ENCODE measurements at places on chromosomes 16 and 17.

DNA sequence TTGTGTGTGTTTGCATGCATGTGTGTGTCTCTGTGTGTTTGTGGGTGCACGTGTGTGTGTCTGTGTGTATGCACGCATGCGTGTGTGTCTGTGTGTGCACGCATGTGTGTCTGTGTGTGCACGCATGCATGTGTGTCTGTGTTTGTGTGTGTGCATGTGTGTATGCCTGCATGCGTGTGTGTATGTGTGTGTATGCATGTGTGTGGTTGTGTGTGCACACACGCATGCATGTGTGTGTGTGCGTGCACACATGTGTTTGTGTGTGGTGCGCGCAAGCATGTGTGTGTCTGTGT, 239.9 kb upstream of the TNRC6C start:
- DNase-seq, result peak; percentile 8

GRCh38 chr17:74687886-74688285, 24.8 kb downstream of the CD300LF start:
- no peak for DNase-seq

DNA sequence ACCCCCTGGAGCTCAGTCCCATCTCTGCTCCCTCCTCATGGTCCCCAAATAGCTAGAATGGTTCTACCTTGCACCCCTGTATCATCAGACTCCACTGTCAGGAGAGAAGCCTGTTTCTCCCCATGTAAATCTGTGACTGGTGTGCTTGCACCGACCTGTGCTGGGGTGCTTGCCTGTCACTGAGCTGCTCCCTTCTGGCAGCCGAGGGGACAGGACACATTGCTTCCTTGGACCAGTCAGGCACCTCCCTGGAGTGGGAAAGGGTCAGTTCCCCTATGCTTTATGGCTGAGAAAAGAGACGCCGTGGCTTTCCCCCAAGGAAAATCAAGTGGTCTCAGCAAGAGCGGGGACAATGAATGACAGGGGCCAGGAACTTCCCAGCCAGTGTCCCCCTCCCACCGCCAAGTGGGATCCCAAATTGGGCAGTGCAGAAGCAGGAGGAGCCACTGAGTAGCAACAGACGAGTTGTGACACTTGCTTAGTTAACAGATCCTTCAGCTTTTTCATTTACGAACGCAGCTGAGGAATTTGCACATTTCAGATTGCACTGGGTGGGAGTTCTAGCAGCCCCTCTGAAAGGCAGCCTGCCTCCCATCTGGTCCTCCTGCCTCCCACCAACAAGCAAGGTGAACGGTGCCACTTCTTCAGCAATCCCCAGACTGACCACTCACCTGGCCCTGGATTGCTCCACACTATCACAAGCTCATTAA, 156.4 kb downstream of the KATNIP start:
- DNase-seq, result peak; percentile 39

GRCh38 chr17:81958633-81959342, 2.2 kb downstream of the NOTUM start:
- DNase-seq, result peak; percentile 54

- DNase-seq, result peak; percentile 59
Observed at GRCh38 chr16:25109643-25110042, 1.9 kb upstream of the LCMT1 start.

DNA sequence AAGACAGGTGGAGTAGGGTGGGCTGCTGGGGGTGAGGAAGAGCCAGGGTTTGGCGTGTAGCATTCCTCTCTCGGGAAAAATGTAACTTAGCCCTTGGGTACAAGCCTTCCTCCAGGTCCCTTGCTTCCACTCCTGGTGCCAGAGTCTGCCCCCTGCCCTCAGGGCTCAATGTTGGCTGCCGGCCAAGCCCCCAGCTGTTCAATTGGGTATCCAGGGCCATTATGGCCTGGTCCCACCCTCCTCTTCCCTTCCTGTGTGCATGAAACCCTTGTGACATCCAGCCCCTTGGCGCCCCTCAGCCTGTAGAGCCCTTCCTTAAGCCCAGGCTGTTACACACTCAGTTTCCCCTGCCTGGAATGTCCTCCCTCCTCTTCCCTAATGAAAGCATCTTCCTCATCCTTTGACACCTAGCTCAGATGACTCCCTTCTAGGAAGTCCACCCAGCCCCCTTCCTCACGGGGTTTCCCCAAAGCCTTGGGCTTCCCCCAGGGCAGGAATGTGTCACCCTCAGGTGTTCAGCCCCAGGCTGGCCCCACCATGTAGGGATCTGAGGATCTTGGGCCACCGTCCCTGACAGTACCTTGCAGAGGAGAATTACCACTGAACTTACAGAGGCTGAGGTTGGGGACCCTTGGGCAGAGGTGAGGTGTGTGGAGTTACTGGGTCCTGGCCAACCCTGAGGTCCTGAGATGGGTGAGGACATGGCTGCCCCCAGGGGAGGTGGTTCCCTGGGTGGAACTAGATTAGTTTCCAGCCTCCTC, 30.0 kb downstream of the B9D1 start:
- DNase-seq, result peak; percentile 55

- peak; percentile 51 for DNase-seq
Observed at GRCh38 chr16:89981414-89981813, 32.9 kb downstream of the DEF8 start.

DNA sequence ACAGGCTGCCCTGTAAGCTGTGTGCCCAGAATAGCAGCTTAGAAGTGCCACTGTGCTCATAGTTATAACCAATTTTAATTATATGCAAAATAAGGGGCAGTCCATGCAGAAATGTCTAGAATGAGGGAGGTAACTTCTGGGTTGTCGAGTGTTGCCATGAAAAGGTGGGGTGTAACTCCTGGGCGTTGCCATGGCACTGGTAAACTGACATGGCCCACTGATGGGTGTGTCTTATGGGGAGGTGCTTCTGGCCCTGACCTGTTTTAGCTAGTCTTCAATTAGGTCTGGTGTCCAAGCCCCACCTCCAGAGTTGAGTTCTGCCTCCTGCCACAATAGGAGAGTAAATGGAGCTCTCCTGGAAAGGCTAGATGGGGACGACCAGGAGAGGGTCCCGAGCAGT, 120.6 kb downstream of the SALL1 start:
- no peak for DNase-seq

DNA sequence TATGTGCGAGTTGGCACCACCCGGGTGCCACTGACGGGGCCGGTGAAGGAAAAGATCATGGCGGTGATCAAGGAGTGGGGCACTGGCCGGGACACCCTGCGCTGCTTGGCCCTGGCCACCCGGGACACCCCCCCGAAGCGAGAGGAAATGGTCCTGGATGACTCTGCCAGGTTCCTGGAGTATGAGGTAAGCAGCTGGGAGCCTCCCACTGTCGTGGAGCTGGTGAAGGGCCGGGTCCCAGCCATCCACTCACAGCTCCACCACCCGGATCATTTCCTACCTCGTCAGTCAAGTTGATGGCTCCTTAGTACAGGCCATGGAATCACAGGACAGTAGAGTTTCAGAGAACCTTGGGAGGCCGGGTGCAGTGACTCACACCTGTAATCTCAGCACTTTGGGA, 20.0 kb downstream of the ATP2A1 start:
- peak; percentile 87 for DNase-seq

- no peak for DNase-seq
Observed at GRCh38 chr16:58418026-58418425, 25.8 kb downstream of the GINS3 start.

- DNase-seq, result no peak
Observed at GRCh38 chr17:64115822-64116534, 14.0 kb downstream of the ERN1 start.

DNA sequence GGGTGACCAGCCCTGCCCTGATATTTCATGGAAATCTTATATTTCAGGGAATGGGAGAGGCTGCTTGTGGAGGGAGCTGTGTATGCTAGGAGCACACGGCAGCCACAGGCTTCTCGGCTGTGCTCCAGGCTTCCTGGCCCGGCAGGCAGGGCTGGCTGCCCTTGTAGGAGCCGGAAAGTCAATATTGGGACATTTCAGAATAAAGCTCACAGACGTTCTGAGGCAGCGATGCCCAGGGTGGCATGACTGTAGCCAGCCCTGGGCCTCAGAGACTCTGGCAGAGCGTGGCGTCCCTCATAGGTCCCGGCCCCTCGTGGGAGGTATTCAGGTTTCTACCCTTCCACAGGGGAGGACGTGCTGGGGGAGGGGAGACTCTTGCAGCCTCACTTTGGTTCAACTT, 65.7 kb downstream of the BANP start:
- DNase-seq, result no peak

- DNase-seq, result no peak
Observed at GRCh38 chr17:81429821-81430551, 34.7 kb downstream of the BAHCC1 start.

- DNase-seq, result no peak
Observed at GRCh38 chr17:71446645-71447437, 674.0 kb upstream of the SOX9 start.

DNA sequence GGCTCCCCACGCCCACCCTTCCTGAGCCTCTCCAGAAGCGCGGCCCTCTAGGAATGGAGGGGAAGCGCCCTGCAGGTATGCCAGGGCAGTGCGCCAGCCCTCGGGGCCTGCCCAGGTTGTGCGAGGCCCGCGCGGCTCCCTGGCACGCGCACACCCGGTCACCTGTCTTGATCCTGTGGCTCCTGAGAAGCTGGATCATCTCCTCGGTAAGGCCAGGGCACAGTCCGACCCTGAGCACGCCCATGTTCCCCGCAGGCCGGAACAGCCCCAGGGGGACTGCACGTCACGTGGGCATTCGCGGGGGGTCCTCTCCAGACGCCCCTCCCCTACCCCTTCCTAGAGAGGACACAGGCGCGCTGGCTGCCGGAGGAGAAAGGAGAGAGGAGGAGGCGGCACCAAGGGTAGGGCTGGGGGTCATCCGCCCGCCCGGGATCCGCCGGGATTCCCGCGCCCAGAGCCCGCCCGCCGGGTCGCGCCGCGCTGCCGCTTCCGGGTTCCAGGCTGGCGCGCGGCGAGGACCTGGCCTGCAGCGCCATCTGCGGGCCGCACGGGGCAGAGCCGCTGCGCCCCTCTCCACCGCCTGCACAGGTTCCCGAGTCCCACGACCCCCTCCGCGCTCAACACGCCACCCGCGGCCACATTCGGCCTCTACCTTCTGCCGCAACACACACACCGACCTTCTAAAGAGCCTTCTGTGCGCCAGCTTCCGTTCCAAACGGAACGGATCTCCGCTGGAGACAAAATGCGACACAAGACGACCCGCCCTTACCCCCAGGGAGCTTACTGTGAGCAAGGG, at the start of gene RAD51D:
TSS of gene RAD51D (minus strand) at position 491 of the 796 bp plus-strand sequence. CDS start at position 244, 247 bp downstream.
- peak; percentile 95 for DNase-seq

- DNase-seq, result no peak
Observed at GRCh38 chr16:71687861-71688260, 36.6 kb downstream of the PHLPP2 start.

DNA sequence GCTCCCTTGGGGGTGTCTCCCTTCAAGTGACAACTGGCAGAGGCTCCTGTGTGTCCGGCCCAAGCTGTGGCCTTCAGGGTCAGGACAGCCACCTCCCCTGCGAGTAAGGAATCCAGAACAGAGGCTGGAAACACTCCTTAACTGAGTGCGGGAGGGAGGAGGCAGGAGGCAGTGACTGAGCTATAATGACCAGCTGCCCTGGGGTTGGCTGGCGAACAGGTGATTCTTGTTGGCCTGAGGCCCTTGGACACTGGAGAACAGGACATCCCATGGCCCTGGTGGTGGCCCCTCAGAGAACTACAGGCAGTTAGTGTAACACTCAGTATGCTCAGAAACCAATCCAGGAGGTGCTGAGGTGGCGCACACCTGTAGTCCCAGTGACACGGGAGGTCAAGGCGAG, 9.4 kb upstream of the SNAI3 start:
- no peak for DNase-seq

DNA sequence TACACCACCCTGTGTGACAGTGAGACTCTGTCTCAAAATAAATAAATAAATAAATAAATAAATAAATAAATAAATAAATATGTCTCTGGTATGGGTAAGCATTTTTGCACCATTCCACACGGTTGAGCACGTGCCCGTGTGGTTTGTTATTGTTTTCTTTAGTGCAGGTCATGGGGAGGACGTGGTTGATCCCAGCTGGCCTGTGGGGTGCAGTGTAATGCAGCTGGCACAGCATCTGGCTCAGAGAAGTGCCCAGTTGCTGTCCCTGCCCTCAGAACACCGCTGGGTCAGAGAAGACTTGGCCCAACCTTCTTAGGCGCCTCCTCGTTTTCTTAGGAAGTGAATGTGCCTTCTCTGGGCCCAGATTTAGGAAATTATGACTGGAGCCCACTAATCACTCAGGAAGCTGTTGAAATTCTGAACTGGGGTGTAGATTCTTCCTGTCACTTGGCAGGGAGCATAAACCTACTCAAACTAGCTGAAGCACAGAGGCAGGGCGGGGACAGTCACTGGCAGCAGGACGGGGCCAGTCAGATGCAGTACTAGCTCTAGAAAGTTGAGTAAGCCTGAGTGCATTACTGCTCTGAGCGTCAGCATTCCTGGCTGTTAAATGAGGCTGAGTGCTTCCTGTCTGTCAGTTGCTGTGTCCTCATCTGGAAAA, 85.9 kb downstream of the SNX29 start:
- DNase-seq, result peak; percentile 79

DNA sequence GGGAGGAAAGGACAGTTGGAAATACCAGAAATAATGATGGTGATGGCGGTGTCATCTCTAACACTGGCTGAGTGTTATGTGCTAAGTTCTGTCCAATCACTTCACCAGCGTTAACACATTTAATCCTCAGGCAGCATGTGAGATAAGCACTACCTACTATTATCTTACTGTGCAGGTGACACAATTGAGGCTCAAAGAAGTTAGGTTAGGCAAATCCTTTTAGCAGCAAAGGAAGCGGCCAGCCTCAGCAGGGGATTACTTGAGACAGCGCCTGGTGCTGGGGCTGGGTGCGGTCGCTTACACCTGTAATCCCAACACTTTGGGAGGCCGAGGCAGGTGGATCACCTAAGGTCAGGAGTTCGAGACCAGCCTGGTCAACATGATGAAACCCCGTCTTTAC, 18.7 kb upstream of the DHX8 start:
- no peak for DNase-seq

DNA sequence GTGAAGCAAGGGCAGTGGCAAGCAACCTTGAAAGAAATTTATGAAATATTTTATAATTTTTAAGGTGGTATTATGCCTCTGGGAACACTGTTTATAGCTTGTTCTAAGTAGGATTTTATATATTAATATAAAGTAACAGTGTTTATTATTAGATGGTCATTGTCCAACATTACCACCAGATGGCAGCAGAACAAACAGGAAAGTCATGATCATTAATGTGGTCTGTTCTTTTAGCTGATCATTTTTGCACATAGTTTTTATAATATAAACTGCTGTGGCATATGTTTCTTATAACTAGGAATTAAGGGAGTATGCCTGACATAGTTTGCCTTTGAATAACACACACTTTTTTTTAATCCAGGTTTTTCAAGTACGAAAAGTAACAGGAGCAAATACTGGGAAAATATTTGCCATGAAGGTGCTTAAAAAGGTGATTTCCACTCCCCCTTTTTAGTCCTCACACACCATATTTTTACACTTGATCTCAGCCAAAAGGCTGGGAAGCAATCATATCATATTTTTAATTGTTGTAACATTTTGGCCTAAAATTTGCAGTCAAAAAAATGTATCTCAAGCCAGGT, 21.4 kb downstream of the RPS6KB1 start:
- DNase-seq, result no peak

- no peak for DNase-seq
Observed at GRCh38 chr16:86618431-86619238, 40.3 kb downstream of the FOXL1 start.

DNA sequence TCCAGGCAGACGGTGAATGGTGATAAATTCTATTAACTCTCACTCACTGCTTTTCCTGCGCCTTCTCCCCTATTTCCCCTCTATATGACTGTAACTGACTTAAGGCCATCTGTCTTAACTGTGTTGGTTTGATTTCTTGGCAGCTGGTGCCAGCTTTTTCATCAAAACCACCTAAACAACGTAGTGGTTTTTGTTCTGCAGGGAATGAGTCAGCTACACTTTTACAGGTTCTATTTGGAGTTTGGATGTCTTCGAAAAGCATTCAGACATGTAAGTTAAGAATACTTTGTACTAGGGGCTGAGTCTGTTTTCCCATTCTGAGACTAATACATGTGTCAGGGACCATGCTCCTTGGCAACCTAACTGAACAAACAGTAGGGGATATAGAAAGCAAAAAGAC, 8.5 kb downstream of the REXO5 start:
- no peak for DNase-seq

All from islet precursor cell (in vitro differentiated cells).